ENCODE measurements at places on chromosomes 1 and 21.

- DNase-seq = no peak
Measured at GRCh38 chr1:30153743-30154449, 569.5 kb downstream of the MATN1 start.

GRCh38 chr1:173300061-173301044, 93.2 kb upstream of the TNFSF4 start:
- no peak for DNase-seq

GRCh38 chr1:176460544-176461336, 2.2 kb upstream of the PAPPA2 start:
- no peak for DNase-seq

DNA sequence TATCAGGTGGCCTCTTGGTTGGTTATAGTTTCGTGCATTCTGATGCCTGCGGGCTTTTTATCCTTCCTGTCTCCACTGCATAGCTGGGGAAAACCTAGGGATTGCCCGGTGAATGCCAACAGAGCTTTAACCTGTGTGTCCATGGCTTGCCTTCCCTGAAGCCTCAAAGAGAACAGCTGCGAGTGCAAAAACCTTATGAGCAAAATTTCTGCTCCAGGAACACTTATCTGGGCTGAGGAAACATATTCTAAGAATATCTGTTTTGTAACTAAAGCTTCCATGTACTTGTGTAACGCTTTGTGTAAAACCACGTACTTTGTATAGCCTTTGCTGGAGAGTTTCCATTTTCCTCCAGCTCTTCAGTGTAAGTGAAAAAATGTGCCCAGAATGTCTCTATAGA, 7.2 kb downstream of the CNST start:
- no peak for DNase-seq

DNA sequence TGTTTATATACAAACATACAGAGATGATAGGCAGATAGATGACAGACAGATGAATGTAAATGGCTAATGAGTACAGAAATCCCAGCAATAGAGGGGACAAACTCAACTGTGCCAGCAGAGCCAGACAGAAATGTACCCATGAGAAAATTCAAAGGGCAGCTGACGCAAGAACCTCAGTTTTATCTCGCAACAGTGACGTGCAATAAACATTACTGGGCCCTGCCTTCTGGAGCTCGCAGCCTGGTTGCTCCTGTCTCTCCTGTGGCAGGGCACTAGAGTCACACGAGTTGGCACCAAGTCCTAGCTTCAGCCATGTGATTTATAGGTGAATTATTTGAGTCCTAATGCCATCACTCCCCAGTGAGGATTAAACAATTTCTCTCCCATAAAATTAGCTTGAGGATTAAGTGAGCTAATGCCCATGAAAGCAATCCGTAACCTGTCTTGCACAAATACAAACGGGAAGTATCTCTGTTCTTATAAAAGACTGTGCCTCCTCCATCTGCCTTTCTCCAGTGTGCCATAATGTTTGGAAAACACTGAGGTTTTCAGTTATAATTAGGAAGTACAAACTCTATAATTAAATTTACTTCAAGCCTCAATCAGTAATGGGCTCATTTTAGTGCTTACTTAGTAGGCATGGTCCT, 50.7 kb downstream of the VAV3 start:
- no peak for DNase-seq

DNA sequence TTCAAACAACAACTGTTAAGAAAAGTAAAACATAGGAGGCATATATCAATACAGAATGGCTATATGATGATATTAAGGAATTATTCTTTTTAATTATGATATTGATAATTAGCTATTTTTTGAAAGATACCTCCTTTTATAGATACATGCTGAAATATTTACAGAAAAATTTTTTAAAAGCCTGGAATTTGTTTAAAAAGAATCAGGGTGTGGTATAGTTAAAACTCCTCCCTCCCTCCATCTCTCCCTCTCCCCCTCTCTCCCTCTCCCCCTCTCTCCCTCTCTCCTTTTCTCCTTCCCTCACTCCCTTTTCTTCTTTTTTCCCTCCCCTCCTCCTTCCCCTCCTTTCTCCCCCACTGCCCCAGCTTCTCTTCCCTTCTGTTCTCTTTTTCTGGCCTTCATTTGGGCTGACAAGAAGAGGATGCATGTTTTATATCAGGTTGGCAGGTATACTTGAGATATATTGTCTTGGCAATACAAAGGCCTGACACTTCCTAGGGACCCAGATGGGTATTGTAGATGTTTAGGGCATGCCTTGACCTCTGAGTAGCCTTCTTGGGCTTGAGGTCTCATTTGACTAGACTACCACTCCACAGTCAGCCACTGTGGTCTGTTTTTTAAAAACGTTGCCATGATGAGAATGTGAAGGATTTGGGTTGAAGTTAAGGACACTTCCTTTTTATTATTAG, 124.5 kb downstream of the FGGY start:
- no peak for DNase-seq

DNA sequence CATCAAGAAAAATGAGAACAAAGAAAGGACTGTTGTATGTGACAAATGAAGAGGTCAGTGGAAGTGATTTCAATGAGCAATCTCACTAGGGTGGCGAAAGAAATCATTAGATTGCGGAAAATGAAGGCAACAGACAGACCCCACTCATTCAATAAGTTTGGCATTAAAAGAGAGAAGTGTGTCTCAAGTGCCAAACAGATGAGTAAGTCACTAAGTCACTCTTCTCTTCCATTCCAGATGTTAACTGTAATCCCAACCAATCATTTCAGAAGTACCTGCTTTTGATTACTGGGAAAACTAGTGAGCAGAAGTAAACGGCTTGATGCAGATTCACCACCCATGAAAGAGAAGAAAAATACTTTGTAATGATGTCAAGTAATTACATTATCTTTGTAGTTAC, 144.3 kb upstream of the PRMT6 start:
- DNase-seq = no peak

GRCh38 chr1:6465461-6466005, 440 bp downstream of the TNFRSF25 start:
- peak; percentile 38 for DNase-seq

- DNase-seq = no peak
Measured at GRCh38 chr1:230424391-230425251, 1.5 kb downstream of the PGBD5 start.

GRCh38 chr21:28705616-28706015, 287.1 kb downstream of the LTN1 start:
- DNase-seq = no peak

GRCh38 chr1:211377539-211378450, 51.2 kb downstream of the TRAF5 start:
- no peak for DNase-seq

DNA sequence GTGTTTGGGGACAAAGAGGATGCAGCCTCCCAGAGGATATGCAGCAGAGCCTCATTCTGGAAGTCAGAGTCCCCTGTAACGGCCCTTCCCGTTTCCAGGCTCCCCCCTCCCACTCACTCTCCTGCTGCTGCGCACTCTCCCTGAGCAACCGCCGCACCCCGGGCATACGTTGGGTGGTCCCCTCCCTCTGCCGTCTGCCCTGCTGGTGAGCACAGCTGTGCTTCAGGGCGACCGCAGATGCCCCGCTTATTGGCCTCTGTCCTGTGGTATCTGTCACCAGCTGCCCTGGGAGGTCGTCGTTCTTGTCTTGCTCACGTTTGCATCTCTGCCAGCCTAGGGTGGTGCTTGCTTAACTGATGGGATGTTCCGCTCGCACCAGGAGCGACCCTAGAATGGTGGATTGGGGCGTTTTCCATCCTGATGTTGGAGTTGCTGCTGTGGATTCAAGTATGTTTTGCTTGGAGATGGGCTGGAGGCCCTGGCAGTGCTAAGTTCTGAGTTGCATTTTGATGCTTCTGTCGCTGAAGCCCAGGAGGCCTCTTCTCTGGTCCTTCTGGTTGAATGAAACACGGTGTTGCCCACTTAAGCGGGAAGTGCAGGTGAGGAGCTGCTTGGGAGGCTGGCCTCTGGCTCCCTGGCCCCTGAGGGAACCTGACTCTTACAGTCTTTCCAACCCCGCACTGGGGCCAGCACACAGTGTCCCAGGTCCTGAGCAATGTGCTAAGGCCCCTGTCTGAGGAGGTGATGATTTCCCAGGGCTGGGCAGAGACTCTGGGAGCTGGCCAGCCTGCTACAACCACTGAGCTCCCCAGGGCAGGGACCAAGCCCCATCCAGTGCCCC, 3.2 kb downstream of the TMEM201 start:
- DNase-seq = no peak

GRCh38 chr1:232194424-232194823, 435.5 kb downstream of the SIPA1L2 start:
- no peak for DNase-seq

DNA sequence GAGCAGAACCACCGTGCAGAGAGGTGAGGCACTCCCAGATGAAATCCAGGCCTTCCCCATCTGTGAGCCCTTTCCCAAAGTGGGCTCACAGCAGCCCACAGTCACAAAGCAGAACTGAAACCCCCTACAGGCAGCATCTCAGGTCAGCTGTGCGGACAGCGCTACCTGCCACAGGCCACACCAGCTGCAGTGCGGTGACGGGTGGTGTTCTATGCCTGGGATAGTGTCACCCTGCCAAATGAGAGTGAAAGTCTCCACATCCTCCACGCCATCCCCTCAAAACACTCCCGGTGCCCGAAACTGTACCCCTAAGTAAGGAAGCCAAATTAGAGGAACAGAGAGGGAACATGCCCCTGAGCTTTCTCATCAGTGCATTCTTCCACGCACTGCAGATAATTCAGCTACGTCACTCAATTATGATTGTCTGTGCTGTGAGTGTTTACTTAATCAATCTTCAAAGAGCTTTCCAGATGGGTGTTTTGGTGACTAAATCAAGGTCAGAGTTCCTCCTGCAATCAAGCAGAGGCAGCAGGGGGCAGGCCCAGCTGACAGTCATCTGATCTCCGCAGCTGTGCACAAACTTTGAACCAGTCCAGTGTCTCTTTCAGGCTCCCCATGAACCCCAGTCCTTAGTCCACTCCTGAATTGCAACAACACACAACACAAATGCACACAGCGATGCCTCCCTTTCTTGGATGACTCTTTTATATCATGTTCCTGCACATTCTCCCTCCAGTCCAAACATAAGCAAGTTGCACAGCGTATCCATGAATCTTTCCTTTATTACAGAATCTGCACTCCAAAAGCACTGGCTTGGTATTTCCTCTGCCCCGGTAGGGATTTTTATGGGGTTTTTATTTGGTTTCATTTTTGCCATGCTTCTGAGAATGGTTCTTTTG, 150.0 kb downstream of the TOMM20 start:
- peak; percentile 74 for DNase-seq

- no peak for DNase-seq
Measured at GRCh38 chr1:165114022-165114888, 242.3 kb downstream of the LMX1A start.

GRCh38 chr1:80403471-80403893, 1397.0 kb upstream of the ADGRL4 start:
- DNase-seq = no peak

- no peak for DNase-seq
Measured at GRCh38 chr1:167720965-167721616, 691 bp upstream of the MPZL1 start.

- DNase-seq = no peak
Measured at GRCh38 chr1:91171898-91172297, 150.1 kb upstream of the ZNF644 start.

GRCh38 chr1:155197901-155198546, 9.7 kb downstream of the THBS3 start:
- no peak for DNase-seq

DNA sequence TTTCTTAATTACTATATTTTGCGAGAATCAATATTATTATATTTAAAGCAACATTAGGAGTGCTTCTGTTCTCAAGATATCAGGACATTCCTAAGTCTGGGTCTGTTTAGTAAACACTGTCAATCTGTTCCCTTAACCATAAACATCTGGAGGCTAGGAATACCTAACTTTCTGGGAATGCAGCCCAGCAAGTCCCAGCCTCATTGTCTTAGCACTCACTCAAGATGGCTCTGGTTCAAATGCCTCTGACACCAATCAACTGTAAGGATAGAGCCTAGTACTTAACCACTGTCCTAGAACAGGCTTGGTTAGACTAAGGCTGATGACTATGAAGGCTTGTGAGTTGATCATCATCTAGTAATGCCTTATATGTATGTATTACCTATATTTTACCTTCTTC, 61.5 kb downstream of the TNN start:
- DNase-seq = no peak

GRCh38 chr1:157112186-157112867, 12.7 kb upstream of the ETV3L start:
- DNase-seq = no peak

DNA sequence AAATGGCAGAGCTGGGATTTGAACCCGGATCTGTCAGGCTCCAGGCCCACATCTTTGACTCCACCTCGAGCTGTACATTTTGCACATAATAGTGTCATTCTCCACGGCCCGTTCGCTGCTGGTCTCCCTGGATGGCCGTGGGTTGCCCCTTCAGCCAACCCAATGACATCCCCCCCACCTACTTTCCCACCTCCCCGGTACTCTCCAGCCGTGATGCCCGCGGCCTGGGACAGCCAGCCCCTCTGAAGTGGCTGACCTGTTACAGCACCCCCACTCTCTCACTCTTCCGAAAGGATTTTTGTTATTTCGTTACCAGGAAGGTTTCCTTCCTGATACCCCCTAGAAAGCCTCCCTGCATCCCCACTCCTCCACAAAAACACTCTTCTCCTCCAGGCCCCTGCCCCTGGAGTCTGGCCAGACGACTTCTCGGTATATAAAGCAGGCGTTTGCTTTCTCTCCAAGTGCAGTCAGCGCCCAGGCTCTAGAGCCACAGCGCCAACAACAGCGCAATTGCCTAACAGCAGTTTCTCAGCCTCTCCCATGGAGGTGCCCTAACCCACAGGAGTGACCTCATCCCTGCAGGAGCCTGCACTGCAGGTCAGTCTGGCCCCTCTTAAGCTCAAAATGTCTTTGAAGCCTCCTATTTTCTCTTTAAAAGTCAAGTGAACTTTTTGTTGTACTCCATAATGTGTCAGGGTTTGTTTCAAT, 14.5 kb upstream of the GJB5 start:
- no peak for DNase-seq

GRCh38 chr1:221743416-221744208, 1.7 kb upstream of the DUSP10 start:
- DNase-seq = no peak

- DNase-seq = no peak
Measured at GRCh38 chr1:81432059-81432458, 368.7 kb upstream of the ADGRL2 start.

DNA sequence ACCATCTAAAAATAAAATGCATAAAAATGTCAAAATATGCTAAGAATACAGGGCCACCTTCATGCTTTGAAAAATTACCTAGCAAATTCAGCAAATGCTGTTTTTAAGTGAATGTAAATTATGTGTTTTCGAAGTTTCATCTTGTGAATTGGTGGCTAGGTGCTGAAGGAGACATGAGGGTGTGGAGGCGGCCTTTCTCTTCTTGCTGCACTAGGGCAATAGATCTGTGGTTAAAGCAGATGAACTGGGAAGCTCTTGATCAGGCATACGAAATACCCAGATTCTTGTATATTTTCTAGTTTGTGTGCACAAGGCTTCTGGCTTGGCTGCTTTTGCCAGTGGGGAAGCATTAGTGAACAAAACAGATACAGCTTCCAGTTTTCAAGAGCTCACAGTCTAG, 224.5 kb downstream of the ST6GALNAC3 start:
- DNase-seq = no peak

- DNase-seq = no peak
Measured at GRCh38 chr1:185421485-185422107, 104.6 kb upstream of the IVNS1ABP start.

- no peak for DNase-seq
Measured at GRCh38 chr1:156652131-156652991, 10.4 kb downstream of the BCAN start.

GRCh38 chr1:83854456-83854855, 144.5 kb downstream of the TTLL7 start:
- no peak for DNase-seq

GRCh38 chr1:85850238-85850637, 142.0 kb upstream of the ZNHIT6 start:
- DNase-seq = no peak

GRCh38 chr1:2645143-2645542, 12.3 kb upstream of the MMEL1 start:
- DNase-seq = no peak
